Activated naive CD4-positive, alpha-beta T cell treated with anti-CD3 and anti-CD28 coated beads for 36 hours (primary cell): ENCODE measurements at places on chromosomes 12 and 14. TPM values are rescaled to one million over a fixed set of nuclear protein-coding genes. Genes with fewer than 3 reads are reported as not detected.

- no peak overlapping the region for H3K27ac ChIP-seq
- no peak for DNase-seq
- no peak overlapping the region for H3K4me3 ChIP-seq
- peaks cover 2% of the 10 kb centered on the region for H3K36me3 ChIP-seq
- H3K27me3 ChIP-seq = peaks cover 4% of the 10 kb centered on the region
These were observed 267.6 kb downstream of the AEBP2 start for GRCh38 chr12:19706936-19707335.

OTOGL gene
- total RNA-seq = not detected

DNA sequence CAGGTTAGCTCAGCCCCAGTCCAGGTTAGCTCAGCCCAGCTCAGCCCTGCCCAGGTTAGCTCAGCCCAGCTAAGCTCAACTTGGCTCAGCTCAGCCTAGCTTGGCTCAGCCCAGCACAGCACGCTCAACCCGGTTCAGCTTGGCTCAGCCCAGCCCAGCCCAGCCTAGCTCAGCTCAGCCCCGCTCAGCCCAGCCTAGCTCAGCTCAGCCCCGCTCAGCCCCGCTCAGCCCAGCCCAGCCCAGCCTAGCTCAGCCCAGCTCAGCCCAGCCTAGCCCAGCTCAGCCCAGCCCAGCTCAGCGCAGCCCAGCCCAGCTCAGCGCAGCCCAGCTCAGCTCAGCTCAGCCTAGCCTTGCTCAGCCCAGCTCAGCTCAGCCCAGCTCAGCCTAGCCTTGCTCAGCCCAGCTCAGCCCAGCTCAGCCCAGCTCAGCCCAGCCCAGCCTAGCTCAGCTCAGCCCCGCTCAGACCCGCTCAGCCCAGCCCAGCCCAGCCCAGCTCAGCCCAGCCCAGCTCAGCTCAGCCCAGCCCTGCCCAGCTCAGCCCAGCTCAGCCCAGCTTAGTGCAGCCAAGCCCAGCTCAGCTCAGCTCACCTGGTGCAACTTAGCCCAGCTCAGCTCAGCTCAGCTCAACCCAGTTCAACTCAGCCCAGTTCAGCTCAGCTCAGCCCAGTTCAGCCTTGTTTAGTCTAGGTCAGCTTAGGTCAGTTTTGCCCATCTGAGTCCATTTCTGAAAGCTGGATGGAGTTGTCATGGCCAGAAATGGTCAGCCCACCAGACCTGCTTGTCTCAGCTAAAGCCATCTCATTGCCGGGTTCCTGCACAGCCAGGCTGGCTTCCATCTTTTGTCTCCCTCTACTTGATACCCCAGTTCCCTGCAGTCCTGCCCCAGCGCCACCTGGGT is 333.6 kb downstream of the TMEM121 start:
- peak overlapping the region; percentile 70 for H3K27ac ChIP-seq
- H3K4me3 ChIP-seq = peak overlapping the region; percentile 48
- DNase-seq = peak; percentile 9
- H3K27me3 ChIP-seq = peaks cover 35% of the 10 kb centered on the region
- H3K36me3 ChIP-seq = no peaks in the 10 kb centered on the region

AQP2 gene
- not detected for total RNA-seq

LRRC43 gene
- total RNA-seq = not detected

ASPG gene
- not detected for total RNA-seq

- DNase-seq = no peak
- no peaks in the 10 kb centered on the region for H3K27me3 ChIP-seq
- no peak overlapping the region for H3K4me3 ChIP-seq
- H3K27ac ChIP-seq = no peak overlapping the region
- H3K36me3 ChIP-seq = peaks cover 57% of the 10 kb centered on the region
These were observed 22.4 kb upstream of the KCNK13 start for GRCh38 chr14:90039253-90040010.

- peaks cover 4% of the 10 kb centered on the region for H3K4me1 ChIP-seq
- no peak for DNase-seq
- H3K27ac ChIP-seq = no peak overlapping the region
- no peaks in the 10 kb centered on the region for H3K27me3 ChIP-seq
- H3K36me3 ChIP-seq = peaks cover 17% of the 10 kb centered on the region
These were observed 8.2 kb upstream of the ATG101 start for GRCh38 chr12:52061470-52062166.

GRCh38 chr12:100463661-100464060 is 10.0 kb upstream of the NR1H4 start:
- H3K4me3 ChIP-seq = no peak overlapping the region
- DNase-seq = no peak
- no peak overlapping the region for H3K27ac ChIP-seq
- peaks cover 2% of the 10 kb centered on the region for H3K27me3 ChIP-seq
- no peaks in the 10 kb centered on the region for H3K36me3 ChIP-seq

AMN gene
- total RNA-seq = 0.37 TPM

- no peak for DNase-seq
- H3K27me3 ChIP-seq = no peaks in the 10 kb centered on the region
- no peaks in the 10 kb centered on the region for H3K36me3 ChIP-seq
- no peaks in the 10 kb centered on the region for H3K4me1 ChIP-seq
- no peak overlapping the region for H3K27ac ChIP-seq
These were observed 107.5 kb upstream of the CPNE8 start for GRCh38 chr12:39012870-39013269.

DNA sequence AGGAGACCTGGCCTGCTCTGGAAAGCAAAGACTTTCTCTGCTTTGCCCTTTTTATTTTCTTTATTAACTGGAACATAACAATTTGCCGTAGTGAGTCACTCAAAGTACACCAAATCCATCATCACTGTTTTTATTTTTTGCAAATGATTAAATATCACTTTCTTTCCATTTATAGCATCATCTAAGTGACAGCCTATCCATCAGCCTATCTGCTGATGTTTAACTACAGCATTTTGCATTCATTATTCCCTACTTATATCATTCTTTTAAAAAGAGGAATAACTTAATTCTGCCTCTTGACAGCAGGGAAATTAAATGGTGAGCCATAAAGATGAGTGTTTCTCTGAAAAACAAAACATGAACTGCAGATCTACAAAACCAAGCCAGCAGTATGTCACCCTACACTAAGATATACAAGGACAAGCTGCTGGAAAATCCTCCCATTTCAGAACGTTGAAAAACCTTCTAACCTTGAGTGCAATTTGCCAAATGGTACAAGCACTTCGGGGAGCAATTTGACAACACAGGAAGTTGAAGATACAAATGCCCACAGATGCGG is 821.3 kb upstream of the TMEM132C start:
- H3K4me3 ChIP-seq = no peak overlapping the region
- peaks cover 4% of the 10 kb centered on the region for H3K27me3 ChIP-seq
- H3K27ac ChIP-seq = no peak overlapping the region
- H3K4me1 ChIP-seq = no peaks in the 10 kb centered on the region
- DNase-seq = no peak

DNA sequence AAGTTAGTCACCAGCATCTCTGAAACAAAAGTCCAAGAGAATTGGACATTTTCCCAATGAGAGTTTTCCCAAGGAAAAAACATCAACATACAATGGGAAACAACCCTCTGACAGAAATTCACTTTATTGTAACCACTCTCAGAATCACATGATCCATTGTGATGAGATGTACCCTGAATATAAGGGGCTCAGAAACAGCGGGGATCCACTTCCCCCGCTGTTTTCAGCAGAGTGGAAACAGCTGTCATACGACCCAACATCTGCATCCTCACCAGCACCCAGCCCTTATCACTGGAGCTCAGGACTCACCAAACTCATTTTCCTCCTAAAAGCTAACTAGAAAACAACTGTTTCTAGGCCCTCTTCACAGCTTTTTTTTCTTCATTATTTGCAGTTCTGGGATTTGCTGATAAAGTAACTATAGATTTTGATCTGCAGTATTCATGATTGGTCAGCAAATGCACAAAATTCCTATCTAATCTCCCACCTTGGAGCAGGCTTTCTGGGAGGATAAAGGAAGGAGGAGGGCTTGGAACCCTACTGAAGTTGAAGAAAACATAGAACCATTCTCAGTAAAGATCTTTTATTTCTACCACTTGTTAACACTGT is 31.3 kb downstream of the CORO1C start:
- no peak overlapping the region for H3K27ac ChIP-seq
- no peak overlapping the region for H3K4me3 ChIP-seq
- no peak for DNase-seq
- H3K27me3 ChIP-seq = peaks cover 2% of the 10 kb centered on the region
- peaks cover 37% of the 10 kb centered on the region for H3K4me1 ChIP-seq

- no peaks in the 10 kb centered on the region for H3K36me3 ChIP-seq
- H3K27me3 ChIP-seq = no peaks in the 10 kb centered on the region
- peak; percentile 66 for DNase-seq
- H3K27ac ChIP-seq = peak overlapping the region; percentile 96
- H3K4me3 ChIP-seq = peak overlapping the region; percentile 51
- H3K4me1 ChIP-seq = peaks cover 84% of the 10 kb centered on the region
These were observed 19.5 kb downstream of the DCAF5 start for GRCh38 chr14:69133206-69134125.

COX8C gene
- 0.79 TPM for total RNA-seq

- no peak for DNase-seq
- H3K4me3 ChIP-seq = no peak overlapping the region
- peak overlapping the region; percentile 46 for H3K27ac ChIP-seq
- no peaks in the 10 kb centered on the region for H3K4me1 ChIP-seq
These were observed 24.9 kb downstream of the FBXO21 start for GRCh38 chr12:117165342-117165741.

DNA sequence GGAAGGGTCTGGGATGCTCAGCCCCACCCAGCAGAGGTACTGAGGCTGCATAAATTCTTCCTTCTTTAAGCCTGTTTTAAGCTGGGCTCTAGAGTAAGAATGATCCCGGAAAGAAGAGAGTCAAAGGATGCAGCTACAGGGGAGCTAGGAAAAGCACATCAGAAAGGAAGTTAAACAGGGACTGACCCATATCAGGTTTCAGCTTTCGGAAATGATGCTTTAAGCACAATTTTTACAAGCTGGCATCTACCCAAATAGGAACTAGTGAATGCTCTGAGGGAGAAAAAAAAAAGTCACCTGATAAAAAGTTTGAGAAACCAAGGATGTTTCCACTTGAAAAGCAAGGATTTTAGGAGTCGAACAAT is 22.0 kb downstream of the TSPAN8 start:
- DNase-seq = no peak
- H3K27me3 ChIP-seq = no peaks in the 10 kb centered on the region
- no peak overlapping the region for H3K27ac ChIP-seq
- no peak overlapping the region for H3K4me3 ChIP-seq
- H3K36me3 ChIP-seq = no peaks in the 10 kb centered on the region
- no peaks in the 10 kb centered on the region for H3K4me1 ChIP-seq

- DNase-seq = no peak
- no peak overlapping the region for H3K27ac ChIP-seq
- peaks cover 6% of the 10 kb centered on the region for H3K4me1 ChIP-seq
These were observed 32.5 kb upstream of the DUSP6 start for GRCh38 chr12:89384807-89385206.

DNA sequence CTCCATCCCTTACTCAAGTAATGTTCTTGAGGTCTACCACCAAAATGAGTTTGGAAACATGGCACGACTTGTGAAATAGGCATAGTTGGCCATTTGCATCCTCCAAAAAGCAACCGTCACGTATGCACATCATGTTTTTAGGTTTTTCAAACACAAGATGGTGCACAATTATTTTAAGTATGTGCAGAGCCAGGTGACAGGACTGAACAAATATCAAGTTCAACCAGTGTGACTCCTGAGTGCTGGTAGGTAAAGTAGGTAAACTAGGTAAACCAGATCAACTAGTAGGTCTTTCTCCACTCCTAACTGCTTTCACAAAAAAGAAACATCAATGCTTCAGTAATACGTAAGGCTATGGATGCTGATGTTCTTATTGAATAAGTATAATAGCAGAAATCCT is 39.1 kb downstream of the FGD6 start:
- no peaks in the 10 kb centered on the region for H3K27me3 ChIP-seq
- no peak overlapping the region for H3K4me3 ChIP-seq
- H3K4me1 ChIP-seq = no peaks in the 10 kb centered on the region
- no peaks in the 10 kb centered on the region for H3K36me3 ChIP-seq
- H3K27ac ChIP-seq = no peak overlapping the region

DNA sequence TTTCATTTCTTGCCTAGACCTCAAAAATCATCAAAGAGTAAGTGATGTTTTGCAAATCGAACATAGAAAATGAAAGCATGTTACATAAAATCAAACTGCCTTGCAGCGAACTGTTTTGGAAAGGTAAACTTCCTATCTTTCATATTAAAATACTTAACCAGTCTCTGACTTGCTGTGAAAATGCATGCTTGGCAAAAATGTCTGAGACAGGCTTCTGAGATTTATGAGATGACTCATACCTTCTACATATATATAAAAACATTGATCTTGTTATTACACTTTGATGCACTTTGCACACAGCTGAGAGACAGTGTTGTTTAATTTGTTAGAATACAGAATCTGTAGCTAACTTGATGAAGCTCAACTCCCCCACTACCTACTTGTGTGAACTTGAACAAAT is 179.1 kb downstream of the KITLG start:
- DNase-seq = no peak
- H3K36me3 ChIP-seq = no peaks in the 10 kb centered on the region
- no peak overlapping the region for H3K27ac ChIP-seq

LMNTD1 gene
- not detected for total RNA-seq

DNA sequence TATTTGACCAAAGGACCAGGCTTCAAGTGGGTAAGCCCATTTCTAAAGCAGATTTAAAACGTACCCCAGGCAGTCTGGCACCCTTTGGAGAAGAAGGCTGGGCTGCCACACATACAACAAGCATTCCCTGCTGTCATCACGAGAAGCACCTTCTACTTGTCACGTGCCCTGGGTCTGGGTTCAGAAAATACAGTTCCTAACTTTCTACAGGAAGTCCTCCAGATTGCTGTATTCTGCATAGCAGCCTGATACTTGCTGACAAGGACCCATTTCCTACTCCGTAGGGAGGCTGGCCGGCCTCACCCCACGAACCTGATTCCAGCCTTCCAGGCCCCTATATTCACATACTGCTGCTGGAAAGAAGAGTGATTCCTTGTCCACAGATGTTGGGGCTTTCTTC is 7.4 kb downstream of the CLMN start:
- no peaks in the 10 kb centered on the region for H3K36me3 ChIP-seq
- H3K27ac ChIP-seq = no peak overlapping the region
- no peak overlapping the region for H3K4me3 ChIP-seq
- DNase-seq = no peak
- peaks cover 9% of the 10 kb centered on the region for H3K4me1 ChIP-seq
- H3K27me3 ChIP-seq = peaks cover 9% of the 10 kb centered on the region

DNA sequence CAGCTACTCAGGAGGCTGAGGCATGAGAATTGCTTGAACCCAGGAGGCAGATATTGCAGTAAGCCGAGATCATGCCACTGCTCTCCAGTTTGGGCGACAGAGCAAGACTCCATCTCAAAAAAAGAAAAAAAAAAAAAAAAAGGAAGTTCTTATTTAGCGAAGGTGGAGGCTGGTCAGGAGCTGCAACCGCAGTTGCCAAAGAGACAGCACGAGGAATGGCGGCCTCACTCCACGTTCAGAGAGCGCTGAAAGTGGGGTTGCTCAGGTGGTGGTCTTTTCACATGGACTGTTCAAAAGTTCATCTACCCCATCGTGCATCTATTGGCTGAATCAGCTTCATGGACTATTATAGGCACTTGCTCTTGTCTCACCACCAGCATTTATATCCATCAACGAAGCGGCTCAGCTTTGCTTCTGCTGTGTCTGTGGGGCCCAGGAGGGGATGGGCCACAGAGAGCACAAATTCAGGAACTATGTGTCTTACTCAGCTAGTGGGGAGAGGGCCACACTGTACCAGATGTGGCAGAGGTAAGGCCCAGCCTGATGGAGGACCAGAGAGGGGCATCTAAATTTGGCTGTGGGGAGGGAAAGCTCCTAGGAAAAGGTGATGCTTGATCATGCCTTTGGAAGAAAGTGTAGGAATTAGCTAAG is 27.3 kb downstream of the SLC25A47 start:
- H3K27ac ChIP-seq = no peak overlapping the region
- no peak overlapping the region for H3K4me3 ChIP-seq
- H3K4me1 ChIP-seq = peaks cover 2% of the 10 kb centered on the region
- DNase-seq = no peak
- H3K27me3 ChIP-seq = no peaks in the 10 kb centered on the region
